ENCODE measurements at places on chromosomes 12 and 14. TPM values are rescaled to one million over a fixed set of nuclear protein-coding genes. Genes with fewer than 3 reads are reported as not detected.

GPD1 gene
- total RNA-seq: not detected

WNT5B gene
- total RNA-seq: 9.1 TPM

DNA sequence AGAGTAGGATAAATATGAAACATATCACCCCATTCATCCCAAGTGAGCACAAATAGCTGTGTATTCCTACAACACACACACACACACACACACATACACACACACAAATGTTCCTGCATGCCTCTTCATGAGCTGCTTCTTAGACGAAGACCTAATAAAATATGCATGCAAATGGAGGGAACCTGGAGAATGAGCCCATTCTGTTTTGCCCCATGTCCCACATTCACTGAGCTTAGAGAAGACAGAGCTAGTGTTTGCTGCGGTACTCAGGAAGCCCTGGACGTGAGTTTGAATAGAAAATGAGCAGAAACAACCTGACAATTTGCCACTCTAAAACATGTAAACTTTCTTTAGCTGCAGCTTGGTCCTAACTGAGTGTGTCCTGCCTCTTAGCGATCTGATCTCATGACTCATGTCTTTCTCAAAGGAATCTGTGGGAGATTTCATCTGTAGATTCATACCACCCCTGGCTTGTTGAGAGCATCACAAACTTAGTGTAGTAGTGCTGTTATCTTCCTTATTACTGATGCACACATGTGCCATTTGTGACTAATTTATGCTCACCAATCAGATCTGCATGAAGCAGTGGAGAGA is 86.8 kb downstream of the ITPR2 start:
- no peak for DNase-seq

DNA sequence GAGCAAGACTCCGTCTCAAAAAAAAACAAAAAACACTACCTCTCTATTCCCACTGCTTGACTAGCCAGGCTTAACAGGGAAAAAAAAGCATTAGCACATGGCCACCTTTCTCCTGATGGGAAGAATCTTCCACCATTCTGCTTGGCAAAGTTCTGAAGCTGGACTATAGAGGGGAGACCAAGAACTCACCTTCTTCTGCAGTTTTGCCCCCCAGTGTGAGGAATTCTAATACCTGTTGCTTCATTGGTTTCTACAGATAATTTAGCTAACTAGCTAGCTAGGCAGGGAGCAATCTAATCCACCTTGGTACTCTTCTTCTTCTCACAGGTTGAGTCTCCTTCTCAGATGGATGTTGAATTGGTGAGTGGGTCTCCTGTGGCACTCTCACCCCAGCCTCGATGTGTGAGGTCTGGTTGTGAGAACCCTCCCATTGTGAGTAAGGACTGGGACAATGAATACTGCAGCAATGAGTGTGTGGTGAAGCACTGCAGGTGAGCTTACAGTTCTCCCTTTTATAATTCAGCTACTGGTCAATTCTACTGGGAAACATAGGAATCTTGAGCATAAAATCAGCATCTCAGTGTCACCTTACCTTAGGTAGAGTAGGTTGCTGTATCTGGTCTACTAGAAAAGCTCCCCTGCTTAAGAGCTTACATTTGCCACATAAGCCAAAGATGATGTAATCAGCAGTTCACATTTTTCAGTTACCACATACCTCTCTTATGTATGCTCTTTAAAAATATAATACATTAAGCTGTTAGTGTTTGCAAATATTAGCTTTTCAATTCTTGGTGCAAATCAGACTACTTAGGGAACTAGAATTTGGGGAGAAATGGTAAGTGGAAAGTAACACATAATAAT is 16.0 kb downstream of the METTL3 start:
- no peak for DNase-seq

DNA sequence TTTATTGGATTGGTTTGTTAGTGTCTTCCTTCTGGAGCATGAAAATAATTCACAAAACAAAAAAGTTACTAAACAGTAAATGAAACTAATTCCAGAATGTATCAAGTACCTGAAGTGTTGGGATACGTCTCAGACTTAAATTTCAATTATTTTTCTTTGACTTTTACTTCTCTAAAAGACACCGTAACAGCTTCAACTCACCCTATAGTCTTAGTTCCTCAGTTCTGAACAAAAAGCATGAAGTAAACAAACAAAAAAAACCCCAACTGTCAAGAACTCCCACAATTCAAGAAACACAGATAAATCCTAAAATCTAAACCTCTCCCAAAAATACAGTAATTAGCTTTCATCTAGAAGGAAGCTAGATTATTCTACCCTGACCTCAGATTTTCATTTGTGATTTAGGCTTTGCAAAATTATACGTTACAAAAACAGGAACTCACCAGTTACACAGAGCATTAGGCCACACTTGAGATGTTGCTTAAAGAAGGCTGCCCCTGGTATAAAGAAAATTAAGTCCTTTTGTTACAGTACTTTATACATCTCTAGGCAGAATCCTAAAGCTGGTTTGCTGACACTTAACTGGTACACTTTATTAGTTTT is 10.2 kb downstream of the HEATR5A start:
- no peak for DNase-seq

DNA sequence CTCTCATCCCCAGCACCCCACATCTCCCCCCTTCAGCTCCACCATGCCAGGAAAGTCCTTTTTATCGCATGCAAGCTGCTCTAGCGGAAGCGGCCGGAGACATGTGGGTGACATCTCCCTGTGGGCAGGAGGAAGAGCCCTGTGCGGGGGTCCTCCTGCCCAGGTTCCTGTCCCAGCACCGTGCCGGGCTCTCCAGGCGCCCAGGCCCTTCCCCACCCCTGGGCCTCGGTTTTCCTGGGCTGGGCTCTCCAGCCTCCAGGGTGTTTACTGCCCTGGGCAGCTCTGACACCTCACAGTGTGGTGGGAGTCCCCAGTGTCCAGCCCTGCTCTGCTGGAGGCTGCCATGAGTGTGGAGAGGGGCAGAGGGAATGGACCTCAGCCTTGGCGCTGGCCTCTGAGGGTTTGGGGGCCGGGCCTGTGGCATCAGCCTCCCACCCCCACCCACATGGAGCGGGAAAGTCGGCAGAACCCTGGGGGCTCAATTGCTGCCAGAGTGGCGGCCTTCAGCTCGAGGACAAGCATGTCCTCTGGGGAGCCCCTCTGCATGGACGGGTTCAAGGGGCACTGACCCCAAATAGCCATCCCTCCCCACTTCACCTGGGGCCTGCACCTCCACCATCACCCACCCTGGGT is 16.9 kb downstream of the ASPG start:
- no peak for DNase-seq

- peak; percentile 5 for DNase-seq
Observed at GRCh38 chr12:47079468-47079980, at the start of the genes AMIGO2 and PCED1B. Gene AMIGO2, minus strand, starts transcription at chr12:47079959. Its CDS starts 957 bp downstream, at chr12:47079002. Gene PCED1B, plus strand, starts transcription at chr12:47079621. Its CDS starts 155,443 bp downstream, at chr12:47235064.
